ENCODE measurements at places on chromosomes 6 and 20.
A peak's percentile ranks its signal among the peaks of the same experiment; 100 is the strongest.

- DNase-seq: no peak
These were observed 62.1 kb downstream of the BMP2 start for GRCh38 chr20:6829510-6830116.

- DNase-seq: no peak
These were observed 920 bp upstream of the WTAP start for GRCh38 chr6:159726255-159726917.

DNA sequence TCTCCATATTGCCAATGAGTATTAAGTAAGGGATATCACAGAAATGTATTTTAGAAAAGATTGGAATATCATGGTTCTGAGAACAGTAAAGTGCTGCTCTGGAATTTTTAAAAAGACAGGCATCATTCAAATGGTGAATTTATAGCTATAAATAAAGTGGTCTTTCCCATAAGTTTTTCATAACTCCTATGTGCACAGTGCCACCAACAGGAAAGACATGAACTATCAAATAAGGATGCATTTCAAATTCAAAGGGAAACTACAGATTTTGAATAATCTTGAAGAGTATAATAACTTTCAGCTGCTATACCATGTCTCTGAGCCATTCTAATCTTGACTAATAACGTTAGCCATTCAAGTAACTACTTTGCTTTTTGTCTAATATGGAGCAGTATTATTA, 456.8 kb upstream of the GJE1 start:
- DNase-seq: no peak

DNA sequence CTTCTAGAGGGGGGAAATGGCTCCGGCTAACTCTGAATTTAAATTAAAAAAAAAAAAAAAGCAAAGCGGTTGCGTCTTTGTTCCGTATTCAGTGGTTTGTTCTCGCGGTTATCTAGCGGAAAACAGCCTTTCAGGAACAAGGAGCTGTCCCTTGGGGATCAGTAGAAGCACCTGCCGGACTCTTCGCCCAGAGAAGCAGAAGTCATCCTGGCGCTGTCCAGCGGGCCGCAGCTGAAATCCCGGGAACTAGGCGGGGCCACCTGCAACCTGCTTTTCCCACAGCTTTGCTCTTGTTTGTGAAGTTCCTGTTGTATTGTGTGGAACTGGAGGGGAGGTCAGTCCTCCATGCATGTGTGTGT, 43.9 kb upstream of the GJE1 start:
- DNase-seq: no peak

DNA sequence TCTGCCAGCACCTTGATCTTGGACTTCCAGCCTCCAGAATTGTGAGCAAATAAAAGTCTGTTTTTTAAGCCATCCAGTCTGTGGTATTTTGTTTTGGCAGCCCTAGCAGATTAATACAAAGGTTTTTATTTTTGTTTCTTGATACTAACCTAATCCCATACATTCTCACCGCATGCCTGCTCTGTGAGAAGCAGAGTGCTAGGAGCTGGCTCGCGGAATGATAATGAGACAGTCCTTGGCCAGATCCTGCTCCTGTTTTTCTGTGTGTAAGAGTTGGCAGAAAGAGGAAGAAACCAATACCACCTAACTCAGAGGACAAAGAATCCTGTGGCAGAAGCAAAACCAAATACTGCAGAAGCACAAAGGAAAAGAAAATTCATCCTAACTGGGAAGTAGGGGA, 82.6 kb downstream of the KIF16B start:
- DNase-seq: no peak

GRCh38 chr6:109009236-109009961, 85.2 kb downstream of the SESN1 start:
- DNase-seq: peak; percentile 22

- no peak for DNase-seq
These were observed 95.8 kb downstream of the BANF2 start for GRCh38 chr20:17795501-17796071.

- peak; percentile 63 for DNase-seq
These were observed 72.3 kb upstream of the IFNGR1 start for GRCh38 chr6:137291441-137291840.

- no peak for DNase-seq
These were observed 175.5 kb downstream of the BCAS1 start for GRCh38 chr20:53894707-53895384.

DNA sequence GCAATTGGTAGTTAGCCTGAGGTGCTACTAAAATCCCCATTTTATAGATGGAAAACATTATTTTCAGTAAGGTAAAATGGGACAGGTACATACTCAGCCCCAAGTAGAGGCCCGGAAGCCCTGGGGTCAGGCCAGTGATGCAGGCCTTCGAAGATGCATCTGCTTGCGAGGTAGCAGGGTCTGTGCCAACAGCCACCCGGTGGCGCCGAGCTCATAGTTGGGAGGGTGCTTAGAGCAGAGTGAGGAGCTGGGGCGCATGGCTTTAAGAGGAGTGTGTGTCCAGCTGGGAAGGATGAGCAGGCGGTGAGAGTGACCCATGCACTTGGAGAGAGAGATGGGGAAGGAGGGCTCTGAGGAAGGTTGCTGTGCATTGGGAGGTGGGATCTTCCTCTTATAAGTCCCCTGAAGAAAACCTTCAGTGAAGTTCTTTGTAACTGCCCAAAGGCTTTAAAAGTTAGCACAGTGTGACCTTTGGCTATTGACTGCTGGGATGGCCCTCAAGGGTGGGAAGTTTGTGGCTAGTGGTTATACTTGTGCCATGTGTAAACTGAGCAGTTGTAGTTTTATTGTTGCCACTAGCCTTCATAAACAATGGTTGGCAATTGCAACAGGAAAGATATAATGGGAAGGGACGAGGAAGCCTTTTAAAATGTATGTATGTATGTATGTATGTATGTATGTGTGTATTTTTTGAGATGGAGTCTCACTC, 71.1 kb downstream of the TOX2 start:
- no peak for DNase-seq

- DNase-seq: no peak
These were observed 58.5 kb downstream of the PREX1 start for GRCh38 chr20:48769069-48769983.

- no peak for DNase-seq
These were observed 432.8 kb downstream of the CDC5L start for GRCh38 chr6:44820321-44820720.

All from HFF-Myc (cell line).